ENCODE measurements at places on chromosomes 1 and 21. TPM values are rescaled to one million over a fixed set of nuclear protein-coding genes. Genes with fewer than 3 reads are reported as not detected.

DNA sequence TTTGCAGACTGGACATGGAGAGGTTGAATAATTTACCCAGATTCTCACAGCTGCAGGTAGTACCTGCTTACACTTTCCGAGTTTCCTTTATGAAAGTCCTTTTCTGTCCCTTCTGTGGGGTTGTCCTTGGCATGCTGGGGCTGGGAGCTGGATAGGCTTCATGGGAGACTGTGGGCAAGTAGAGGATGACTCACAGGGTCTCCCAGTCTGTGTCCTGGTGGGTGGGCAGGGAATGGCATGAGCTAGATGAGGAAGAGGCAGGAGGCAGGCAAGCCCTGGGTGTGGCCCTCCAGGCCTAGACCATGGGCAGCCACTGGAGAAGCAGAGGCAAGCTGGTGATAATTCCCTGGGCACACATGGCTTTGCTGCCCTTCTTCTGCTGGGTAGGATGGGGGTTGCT lies 80.6 kb downstream of the NAV1 start:
- H3K27ac ChIP-seq = no peak overlapping the region
- H3K27me3 ChIP-seq = peaks cover 7% of the 10 kb centered on the region
- no peaks in the 10 kb centered on the region for H3K4me1 ChIP-seq
- no peak overlapping the region for H3K4me3 ChIP-seq
- DNase-seq = no peak
- no peaks in the 10 kb centered on the region for H3K36me3 ChIP-seq

GRCh38 chr1:146020058-146021049 lies 1.2 kb downstream of the HJV start:
- no peaks in the 10 kb centered on the region for H3K36me3 ChIP-seq
- DNase-seq = no peak
- H3K4me3 ChIP-seq = no peak overlapping the region
- no peak overlapping the region for H3K27ac ChIP-seq
- H3K4me1 ChIP-seq = peaks cover 4% of the 10 kb centered on the region

DNA sequence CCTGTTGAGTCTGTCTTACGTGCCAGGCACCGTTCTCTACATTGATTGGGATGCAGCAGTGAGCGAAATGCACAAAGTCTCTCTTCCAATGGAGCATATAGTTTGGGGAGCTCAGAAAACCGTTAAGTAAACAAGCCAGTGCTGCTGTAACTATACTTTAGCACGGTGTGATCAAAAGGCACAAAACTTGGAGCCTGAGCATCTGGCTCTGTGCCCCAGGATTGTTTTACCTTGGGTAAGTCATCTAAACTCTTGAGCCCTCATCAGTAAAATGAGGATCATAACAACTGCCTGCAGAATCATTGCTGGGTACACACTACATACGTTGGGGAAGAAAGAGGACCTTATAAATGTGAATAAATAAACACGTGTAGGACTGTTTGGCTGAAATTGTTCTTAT lies 1.8 kb downstream of the HHIPL2 start:
- H3K4me3 ChIP-seq = no peak overlapping the region
- H3K36me3 ChIP-seq = no peaks in the 10 kb centered on the region
- no peak for DNase-seq
- peaks cover 25% of the 10 kb centered on the region for H3K27me3 ChIP-seq
- no peaks in the 10 kb centered on the region for H3K4me1 ChIP-seq
- H3K27ac ChIP-seq = no peak overlapping the region

DNA sequence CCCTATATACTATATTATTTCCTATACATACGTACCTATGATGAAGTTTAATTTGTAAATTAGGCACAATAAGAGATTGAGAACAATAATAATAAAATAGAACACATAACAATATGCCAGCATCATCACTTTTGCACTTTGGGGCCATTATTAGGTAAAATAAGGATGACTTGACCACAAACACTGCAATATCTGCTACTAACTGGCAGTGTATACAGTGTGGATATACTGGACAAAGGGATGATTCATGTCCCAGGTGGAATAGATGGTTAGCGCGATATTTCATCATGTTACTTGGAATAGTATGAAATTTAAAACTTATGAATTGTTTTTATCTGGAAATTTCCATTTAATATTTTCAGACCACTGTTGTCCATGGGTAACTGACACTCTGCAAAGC lies 35.4 kb upstream of the TXLNA start:
- no peak overlapping the region for H3K27ac ChIP-seq
- H3K36me3 ChIP-seq = peaks cover 40% of the 10 kb centered on the region
- DNase-seq = no peak

DNA sequence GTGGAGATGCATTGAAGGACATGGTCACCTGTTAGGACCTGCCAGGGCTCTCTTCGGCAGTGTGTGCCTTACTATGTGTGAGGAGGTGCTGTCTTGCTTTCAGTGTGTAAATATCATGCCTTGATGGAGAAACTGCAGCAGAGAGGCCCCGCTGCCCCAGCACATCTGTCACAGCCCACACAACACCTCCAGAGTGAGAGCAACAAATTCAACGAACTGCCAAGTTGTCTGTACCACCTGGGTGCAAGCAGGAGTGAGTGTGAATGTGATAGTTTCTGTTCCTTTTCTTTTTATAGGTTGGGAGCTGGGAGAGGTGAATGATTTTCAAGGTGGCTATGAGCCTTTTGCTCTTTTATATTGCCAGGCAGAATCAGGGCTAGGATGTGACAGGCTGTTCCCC lies 114.6 kb upstream of the KIAA0040 start:
- DNase-seq = no peak
- peaks cover 19% of the 10 kb centered on the region for H3K27me3 ChIP-seq
- H3K4me3 ChIP-seq = no peak overlapping the region
- H3K27ac ChIP-seq = no peak overlapping the region
- H3K4me1 ChIP-seq = no peaks in the 10 kb centered on the region
- no peaks in the 10 kb centered on the region for H3K36me3 ChIP-seq

DNA sequence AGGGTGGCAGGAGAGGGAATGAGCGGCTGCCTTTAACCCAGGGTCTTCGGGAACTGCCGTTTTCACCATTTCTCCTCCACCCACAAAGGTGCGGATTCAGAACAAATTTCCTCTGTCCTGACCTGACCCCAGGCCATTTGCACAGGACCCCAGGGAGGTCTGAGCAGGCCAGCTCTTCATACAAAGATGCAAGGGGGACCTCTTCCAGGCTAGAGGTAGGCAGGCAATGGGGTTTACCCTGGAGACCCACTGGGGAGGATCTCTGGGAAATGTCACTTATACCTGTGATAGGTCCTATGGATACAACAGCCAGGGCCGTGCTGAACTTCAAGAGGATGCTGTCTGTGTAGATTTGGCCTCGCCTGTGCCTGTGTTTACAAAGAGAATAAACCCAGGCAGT lies 89.7 kb upstream of the VAMP3 start:
- no peaks in the 10 kb centered on the region for H3K36me3 ChIP-seq
- DNase-seq = no peak
- peaks cover 15% of the 10 kb centered on the region for H3K27me3 ChIP-seq
- H3K27ac ChIP-seq = no peak overlapping the region
- peak overlapping the region; percentile 20 for H3K4me3 ChIP-seq
- H3K4me1 ChIP-seq = no peaks in the 10 kb centered on the region

- peak overlapping the region; percentile 94 for H3K4me3 ChIP-seq
- H3K27ac ChIP-seq = peak overlapping the region; percentile 100
- no peak for DNase-seq
- no peaks in the 10 kb centered on the region for H3K27me3 ChIP-seq
Measured at GRCh38 chr1:36222481-36223380, 1.5 kb upstream of the THRAP3 start.

GRCh38 chr1:14190508-14190907 lies 408.0 kb upstream of the KAZN start:
- H3K27me3 ChIP-seq = no peaks in the 10 kb centered on the region
- no peak overlapping the region for H3K27ac ChIP-seq
- no peak overlapping the region for H3K4me3 ChIP-seq

Gene FMO3
- not detected for total RNA-seq

Gene MX2
- 158 TPM for total RNA-seq
